Aorta (tissue), 5 donors: ENCODE measurements at places on chromosomes 6 and 20.

- no peak for DNase-seq
These were observed 10.0 kb downstream of the TRERF1 start for GRCh38 chr6:42441697-42442081.

DNA sequence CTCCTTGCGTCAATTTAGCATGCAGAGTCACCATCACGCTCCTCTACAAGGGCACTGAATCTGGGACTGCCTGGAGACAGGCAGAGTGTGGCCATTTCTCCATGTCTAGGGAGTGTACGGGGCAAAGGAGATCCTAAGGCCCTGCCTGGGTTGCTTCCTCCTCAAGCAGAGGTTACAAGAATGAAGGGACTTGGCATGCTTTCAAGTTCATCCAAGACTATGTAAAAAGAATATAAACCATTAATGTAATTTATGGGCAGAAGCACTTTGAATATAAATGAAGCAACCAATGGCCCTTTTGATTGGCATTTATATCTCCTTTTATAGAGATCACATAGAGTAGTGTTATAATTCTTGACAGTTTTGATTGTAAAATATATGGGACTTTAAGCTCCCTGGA, 137.5 kb downstream of the BTBD3 start:
- DNase-seq = no peak

DNA sequence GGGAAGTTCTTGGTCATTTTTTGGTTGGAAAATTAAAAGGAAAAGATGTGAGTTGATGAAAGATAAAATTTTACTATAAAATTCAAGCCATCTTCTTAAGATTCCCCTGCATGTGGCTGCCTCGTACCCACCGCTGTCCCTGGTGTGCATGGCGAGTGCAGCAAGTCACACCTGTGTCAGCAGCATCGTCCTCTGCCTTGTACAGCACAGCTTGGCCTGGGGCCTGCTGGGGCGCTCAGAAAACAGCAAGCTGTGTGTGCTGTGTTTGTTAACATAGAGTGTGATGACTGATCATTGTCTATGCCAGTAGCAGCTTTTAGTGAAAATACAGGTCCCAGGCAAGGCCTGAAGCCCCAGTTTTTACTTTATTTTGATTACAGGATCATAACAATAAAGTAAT, 56.7 kb downstream of the FAM120B start:
- no peak for DNase-seq

GRCh38 chr20:57671662-57672061, 38.2 kb downstream of the PMEPA1 start:
- DNase-seq = no peak

GRCh38 chr6:11200356-11200755, 32.1 kb downstream of the NEDD9 start:
- no peak for DNase-seq

DNA sequence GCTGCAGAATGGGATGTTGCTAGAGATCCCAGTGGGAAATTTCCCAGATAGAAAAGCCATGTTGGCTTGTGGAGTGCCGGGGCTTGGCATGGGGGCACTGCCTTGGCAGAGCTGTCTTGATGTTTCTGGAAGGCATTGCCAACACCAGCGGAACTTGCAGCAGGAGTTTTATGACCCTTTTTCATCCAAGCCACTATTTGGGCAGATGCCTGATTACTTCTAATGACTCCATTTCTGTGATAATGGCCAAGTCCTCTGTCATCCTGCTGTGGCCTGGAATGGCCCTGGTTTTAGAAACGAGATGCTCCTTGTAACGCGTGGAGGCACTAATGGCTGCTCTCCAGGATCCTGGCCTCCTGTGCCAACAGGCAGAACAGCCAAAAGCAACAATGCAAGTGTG, 229.0 kb downstream of the ZNF217 start:
- no peak for DNase-seq
